ENCODE measurements at places on chromosomes 2 and 18. TPM values are rescaled to one million over a fixed set of nuclear protein-coding genes. Genes with fewer than 3 reads are reported as not detected.

The TACR1 gene
- 0.55 TPM for total RNA-seq

DNA sequence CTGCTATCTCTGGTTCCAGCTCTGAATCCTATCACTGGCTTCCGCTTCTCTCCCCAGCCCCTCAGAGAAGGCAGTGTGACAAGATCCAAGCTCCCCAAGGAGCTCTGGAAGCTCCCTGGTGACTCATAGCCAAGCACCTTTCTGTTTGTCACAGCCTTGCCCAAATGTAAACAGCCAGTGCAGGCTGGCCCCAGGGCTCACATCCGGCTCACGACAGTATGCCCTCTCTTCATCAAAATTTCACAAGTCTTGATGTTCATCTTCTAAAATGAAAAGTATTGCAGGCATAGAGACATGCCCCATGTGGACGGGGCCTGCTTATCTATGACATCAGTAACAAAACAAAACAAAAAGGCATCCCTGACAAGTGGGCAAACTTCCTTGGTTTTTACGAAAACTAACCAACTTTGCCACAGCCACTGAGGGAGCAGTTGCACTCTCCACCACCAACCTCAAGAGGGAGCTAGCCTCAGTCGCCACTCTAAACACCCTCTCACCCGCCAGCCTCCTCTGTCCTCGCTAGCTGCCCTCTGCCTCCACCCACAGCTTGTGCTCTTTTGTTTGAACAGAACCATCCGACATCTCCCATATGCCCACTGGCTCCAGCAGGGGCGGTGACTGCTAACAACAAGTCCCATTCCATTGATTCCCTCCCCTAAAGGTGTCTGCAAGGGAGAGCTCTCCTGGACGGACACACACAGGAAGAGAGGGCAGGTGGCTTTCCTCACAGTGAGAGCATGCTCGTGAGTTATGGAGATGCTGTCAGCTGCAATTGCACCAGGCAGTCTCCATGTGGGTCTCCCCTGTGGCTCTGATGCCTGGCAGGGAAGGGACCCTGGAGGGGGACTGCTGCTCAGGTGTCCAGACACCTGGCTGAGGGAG lies 71.0 kb upstream of the DAPL1 start:
- H3K27ac ChIP-seq, result peak overlapping the region; percentile 76
- H3K4me1 ChIP-seq, result peaks cover 50% of the 10 kb centered on the region
- no peaks in the 10 kb centered on the region for H3K36me3 ChIP-seq
- no peaks in the 10 kb centered on the region for H3K27me3 ChIP-seq

The IL18R1 gene
- 0.89 TPM for total RNA-seq

The IL36RN gene
- total RNA-seq, result 42.7 TPM

DNA sequence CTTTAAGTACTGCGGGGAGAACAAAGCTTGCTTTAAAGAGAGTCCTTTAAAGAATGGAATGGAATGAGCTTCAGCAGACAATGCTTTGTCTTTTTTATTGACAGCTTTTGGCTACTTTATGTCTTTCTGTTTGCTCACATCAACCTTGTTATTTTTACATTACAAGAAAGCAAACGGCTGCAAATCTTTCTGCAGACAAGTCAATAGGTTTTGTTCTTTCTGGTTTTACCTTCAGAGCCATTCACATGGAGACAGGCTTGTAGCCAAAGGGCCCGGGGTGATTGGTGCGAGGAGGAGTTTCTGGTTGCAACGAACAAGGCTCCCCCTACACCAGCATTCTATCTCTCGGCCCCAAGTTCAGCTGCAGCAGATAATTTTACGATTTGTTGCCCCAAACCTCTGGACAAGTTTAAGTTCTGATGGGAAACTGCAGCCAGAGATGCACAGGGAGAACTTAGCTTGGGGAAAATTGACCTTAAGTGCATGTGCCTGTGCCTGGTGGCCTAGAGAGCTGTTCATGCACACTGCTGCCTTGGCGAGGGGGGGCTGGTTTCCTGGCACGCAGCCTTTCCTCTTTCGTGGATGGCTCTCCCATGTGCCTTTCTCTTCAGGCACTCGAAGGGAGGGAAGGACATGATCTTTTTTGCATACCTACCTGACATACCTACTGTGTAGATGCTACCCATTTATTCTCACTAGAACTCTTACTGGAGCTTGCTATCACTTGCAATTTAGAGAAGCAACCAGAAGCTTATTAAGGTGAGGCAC lies 543.2 kb downstream of the DCDC2C start:
- DNase-seq, result no peak
- H3K27me3 ChIP-seq, result no peaks in the 10 kb centered on the region

Data from suprapubic skin (tissue), 4 donors.